ENCODE measurements at places on chromosomes 7 and 10.
A peak's percentile ranks its signal among the peaks of the same experiment; 100 is the strongest.

DNA sequence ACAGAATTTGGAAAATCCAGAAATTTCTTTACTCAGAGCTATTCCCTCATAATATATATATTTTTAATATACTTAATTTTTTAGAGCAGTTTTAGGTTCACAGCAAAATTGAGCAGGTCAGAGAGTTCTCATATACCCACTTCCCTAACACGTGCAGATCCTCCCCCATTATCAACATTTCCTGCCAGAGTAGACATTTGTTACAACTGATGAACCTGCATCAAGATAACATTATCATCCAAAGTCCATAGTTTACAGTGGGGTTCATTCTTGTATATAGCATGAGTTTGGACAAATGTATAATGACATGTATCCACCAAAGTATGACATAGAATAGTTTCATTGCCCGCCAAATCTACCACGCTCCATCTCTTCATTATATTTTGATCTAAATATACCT, 170.0 kb downstream of the PTEN start:
- DNase-seq: no peak

GRCh38 chr7:79272066-79272669, 181.3 kb downstream of the MAGI2 start:
- DNase-seq: no peak

- no peak for DNase-seq
These were observed 71.2 kb downstream of the DNMBP start for GRCh38 chr10:99938563-99938962.

DNA sequence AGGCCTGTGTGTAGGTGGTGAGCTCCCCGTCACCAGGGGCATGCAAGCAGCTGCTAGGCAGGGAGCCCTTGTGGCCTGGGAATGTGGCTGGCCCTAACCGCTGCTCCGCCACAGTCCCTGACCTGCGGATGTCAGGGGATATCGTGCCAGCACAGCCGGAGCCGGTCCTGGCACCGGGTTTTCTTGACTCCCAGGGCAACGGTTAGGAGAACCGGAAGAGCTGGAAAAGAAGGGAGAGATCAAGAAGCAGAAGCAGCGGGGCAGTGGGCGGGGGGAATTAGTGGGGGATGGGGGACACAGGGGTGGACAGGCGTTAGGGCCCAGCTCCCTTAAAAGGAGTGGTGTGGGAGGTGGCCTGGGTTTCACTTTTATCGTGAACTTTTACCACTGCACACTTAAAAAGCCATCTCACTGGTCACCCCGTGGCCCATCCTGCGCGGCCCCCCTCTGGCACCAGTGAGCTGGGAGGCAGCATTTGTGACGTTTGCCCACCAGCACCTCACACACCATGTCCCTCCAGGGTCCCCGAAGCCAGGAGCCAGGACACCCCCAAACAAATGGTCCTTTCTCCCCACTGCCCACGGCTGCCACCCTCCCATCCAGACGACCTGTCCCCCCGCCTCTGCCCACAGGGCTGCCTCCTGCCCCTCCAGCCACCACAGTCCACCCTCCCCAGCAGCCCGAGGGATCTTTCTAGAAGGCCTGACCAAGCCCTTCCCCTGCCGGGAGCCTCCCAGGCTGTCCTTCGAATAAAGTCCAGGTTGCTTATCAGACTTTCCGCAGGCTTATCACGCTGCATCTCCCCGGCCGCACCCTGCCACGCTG, 1.8 kb upstream of the MICALL2 start:
- DNase-seq: no peak

GRCh38 chr7:101567230-101567629, 61.9 kb downstream of the MYL10 start:
- DNase-seq: no peak

DNA sequence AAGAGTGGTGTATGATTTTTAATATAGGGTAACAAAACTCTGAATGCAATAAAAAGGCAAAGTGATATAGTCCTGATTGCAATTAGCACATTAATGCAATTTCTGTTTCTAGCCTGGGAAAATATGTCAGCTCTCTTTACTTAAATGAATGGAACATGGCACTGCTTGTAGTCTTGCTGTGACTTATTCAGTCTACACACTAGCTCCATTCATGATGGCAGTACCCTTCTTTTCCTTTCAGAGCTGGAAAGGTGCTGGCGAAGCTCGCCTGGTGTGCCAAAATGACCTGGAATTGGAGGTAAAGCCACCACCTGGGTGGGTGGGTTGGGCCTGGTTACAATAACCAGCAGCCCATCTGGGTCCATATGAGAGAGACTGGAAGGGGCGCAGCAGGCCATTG, 85.3 kb downstream of the ZNF365 start:
- DNase-seq: no peak

- no peak for DNase-seq
These were observed 6.3 kb upstream of the SMKR1 start for GRCh38 chr7:129495987-129496386.

- DNase-seq: peak; percentile 20
These were observed 65.2 kb downstream of the GOLGA7B start for GRCh38 chr10:97914837-97915211.

DNA sequence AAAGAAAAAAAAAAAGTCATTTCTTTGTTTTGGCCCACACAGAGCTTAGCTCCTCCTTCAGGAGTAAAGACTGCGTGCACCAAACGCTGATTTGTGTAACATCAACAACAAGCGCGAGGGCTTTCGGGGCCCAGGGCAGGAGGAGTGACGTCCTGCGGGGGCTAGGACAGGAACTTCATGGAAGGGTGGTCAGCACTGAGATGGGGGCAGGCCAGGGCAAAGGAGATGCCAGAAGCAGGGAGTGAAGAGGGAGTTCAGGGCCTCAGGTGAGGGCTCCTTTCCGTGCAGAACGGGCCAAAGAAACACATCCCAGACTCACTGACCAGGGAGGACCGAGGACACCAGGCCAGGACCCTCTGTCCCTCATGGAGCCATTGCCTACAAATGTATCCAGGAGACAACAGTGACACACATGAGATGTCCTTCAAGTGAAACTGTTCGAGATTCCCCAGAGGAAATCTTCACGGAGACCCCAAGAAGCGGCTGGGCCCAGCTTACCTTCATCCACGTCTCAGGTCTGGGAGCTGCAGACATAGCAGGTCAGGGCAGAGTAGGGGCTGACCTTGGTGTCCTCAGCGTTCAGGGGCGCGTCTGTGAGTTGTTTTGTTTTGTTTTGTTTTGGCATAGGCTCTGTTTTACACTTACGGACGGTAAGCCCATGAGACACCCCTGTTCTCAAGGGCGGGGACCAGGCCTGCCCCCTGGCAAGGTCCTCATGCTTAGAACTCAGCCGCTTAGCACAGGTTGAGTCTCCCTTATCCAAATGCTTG, 30.4 kb upstream of the SHH start:
- DNase-seq: no peak

GRCh38 chr10:132958883-132959558, 16.7 kb upstream of the CFAP46 start:
- DNase-seq: no peak

- DNase-seq: no peak
These were observed 132.7 kb downstream of the AOAH start for GRCh38 chr7:36591636-36592035.

- DNase-seq: no peak
These were observed 172.6 kb downstream of the TPST1 start for GRCh38 chr7:66377714-66378113.

DNA sequence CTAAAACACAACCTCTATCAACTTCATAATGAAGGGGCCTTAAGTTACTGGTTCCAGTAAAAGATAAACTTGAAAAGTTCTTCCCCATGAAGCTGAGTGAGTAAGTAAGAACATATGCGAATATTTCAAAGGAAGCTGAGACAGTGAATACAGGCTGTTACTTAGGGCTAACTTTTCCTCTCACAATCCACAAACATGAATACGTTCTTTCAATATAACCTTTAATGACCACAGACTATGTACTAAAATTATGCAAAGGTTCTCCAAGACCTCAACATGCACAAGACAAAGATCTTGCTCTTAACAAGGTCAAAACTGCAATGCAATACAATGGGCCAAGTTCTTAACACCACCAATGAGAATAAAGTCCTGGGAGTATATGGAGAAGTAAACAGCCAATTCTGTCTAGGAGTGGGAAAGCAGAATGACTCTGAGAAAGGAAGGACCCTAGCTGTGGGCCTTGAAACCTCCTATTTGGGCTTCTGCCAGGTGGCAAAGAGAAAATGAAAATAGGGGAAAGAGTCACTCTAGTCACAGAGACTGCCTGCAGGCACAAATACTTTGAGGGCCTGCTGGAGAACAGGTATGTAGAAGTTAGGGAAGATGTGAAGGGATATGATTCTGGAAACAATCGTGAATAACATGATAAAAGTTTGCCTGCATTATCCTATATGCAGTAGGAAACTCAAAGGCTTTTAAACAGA, 43.7 kb downstream of the OSBPL3 start:
- DNase-seq: no peak

- DNase-seq: no peak
These were observed 639.2 kb upstream of the POT1 start for GRCh38 chr7:125568799-125569198.

DNA sequence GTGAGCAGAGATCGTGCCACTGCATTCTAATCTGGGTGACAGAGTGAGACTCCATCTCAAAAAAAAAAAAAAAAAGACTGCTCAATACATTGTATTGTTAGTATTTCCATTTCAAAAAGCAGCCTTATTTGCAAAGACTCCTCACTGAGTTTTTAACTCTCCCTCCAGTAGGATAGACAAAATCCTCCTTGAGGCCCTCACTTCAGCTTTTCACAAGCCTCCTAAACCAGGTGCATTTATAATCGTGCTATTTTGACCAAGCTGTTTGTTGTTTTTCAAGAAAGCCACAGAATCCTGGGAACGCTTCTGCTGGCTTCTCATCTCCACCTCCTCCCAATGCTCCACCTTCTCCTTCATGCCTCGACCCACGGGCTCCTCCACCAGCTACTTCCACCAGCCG, 6.3 kb upstream of the DDIT4 start:
- DNase-seq: no peak

DNA sequence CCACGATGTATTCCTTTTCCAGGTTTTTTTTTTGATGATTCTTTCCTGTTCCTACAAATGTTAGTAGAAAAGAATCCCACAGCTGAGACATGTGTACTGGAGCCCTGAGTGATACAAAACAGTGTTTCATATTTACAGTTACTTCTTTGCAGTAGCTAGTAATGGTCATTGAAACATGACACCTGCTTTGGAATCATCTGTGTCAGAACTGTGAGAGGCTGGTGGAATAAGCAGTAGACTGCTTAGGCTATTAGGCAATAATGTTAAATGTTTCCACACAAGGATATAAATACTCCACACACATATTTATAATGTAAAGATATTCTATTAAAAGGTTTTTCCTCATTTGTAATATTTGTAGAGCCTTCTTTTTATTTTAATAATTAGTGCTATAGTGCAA, 394.0 kb downstream of the THSD7A start:
- no peak for DNase-seq

- DNase-seq: no peak
These were observed 3.9 kb upstream of the NRF1 start for GRCh38 chr7:129607471-129608120.

DNA sequence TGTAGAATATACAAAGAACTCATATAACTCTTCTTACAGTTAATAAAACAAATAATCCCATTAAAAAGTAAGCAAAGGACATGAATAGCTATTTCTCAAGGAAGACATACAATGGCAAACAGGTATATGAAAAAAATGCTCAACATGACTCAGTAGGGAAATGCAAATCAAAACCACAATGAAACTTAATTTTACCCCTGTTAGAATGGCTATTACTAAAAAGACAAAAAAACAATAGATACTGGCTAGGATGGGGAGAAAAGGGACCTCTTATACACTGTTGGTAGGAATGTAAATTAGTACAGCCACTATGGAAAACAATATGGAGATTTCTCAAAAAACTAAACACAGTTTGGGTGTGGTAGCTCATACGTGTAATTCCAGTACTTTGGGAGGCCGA, 37.8 kb downstream of the HERPUD2 start:
- no peak for DNase-seq

GRCh38 chr7:102890292-102890970, 22.4 kb upstream of the LRRC17 start:
- DNase-seq: no peak

GRCh38 chr7:159195946-159196345, 51.3 kb upstream of the VIPR2 start:
- DNase-seq: no peak

DNA sequence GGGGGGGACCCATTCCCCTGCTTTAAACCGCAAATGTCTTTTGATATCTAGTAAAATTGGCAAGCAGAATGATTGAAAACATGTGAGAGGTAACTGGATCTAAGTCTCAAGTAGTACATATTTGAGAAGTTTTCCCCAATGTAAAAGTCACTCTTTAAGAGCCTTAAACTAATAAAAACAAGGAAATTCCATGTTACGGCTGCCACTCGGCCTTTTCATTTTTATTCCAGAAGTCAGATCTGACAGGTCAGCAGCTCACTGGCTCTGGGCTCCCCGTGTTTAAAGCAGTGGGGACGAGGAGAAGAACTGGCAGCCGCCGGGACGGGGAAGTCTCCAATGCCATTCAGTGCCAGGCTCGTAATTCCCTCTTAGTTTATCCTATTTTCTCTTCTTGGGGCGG, 80.7 kb downstream of the CUX1 start:
- no peak for DNase-seq

GRCh38 chr7:139355320-139355719, 4.4 kb upstream of the LUC7L2 start:
- DNase-seq: no peak

DNA sequence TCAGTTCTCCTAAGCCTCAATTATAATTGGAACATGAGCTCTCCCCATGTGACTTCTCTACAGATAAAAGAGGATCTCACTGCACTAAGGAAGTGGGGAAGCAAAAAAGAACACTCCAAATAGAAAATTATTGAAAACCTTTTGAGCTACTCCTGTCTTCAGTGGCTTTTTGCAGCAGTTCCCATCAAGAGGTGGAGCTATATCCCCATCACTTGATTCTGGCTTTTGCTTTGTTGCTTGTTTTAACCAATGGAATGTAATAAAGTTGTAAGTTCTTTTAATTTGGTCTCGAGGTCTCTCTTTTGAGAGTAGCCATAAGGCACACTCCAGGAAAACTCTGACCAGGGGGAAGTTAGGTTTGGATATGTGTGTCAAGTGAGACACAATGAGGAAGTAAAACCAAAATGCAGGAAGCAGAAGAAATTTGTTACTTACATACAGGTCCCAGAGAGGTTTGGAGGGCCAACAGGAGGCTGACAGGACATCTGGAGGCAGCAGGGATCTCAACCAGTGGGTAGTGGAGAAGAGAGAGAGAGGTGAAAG, 569.4 kb downstream of the HTR7 start:
- DNase-seq: no peak

GRCh38 chr7:55473932-55474331, 98.4 kb downstream of the VOPP1 start:
- no peak for DNase-seq
